Stimulated activated CD8-positive, alpha-beta memory T cell treated with anti-CD3 and anti-CD28 coated beads, Interleukin-15, amount 100 ng/mL, for 24 hours (primary cell): ENCODE measurements at places on chromosomes 11 and 22.

DNA sequence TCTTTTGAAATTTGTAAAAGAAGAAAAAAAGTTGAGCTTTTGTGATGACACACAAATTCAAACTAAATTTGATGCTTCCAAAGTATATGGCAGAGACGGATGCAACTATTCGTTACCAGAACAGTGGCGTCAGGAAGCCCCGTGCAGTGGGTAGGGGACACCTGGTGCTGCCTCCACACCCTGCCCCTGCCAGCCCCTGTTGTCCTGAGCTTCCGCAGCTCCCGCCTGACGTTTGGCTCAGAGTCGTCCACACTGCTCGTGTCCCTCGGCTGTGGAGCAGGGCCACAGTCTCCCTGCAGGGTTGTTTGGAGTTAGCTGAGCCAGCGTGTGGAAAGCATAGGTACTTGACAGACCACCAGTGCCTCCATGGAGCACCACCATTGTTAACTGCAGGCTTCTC is 86.3 kb downstream of the ATXN10 start:
- no peak for DNase-seq

DNA sequence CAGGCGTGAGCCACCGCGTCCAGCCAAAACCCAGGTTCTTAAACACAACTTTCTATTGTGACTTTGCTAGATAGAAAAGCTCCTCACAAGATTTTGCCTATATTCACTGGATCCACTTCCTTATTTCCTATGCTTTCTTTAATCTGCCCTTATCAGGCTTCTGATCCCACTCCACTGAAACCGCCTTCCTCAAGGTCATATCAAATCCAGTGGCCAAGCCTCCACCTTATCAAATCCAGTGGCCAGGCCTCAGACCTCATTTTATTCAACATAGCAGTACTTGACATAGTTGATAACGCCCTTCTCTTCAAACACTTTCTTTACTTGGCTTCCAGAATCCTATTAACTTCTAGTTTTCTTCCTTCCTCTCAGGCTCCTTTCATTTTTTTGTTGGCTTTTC is 29.5 kb downstream of the DIXDC1 start:
- DNase-seq, result no peak

DNA sequence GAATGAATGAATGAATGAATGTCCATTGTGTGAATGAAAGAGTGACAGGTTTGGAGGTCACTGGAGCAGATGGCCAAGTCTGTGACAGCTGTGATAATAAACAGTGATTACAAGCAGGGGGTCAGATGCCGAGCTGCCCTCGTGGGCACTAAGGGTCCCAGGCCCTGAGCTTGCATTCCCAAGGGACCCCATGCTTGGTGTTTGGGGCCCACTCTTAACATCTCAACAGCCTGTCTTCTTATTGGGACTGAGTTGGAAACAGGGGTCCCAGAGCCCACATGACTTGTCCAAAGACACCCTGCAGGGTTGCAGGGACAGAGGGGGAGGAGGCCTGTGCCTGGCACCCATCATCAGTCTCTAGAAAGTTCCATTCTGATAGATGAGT is 12.0 kb upstream of the ANO1 start:
- DNase-seq, result no peak

DNA sequence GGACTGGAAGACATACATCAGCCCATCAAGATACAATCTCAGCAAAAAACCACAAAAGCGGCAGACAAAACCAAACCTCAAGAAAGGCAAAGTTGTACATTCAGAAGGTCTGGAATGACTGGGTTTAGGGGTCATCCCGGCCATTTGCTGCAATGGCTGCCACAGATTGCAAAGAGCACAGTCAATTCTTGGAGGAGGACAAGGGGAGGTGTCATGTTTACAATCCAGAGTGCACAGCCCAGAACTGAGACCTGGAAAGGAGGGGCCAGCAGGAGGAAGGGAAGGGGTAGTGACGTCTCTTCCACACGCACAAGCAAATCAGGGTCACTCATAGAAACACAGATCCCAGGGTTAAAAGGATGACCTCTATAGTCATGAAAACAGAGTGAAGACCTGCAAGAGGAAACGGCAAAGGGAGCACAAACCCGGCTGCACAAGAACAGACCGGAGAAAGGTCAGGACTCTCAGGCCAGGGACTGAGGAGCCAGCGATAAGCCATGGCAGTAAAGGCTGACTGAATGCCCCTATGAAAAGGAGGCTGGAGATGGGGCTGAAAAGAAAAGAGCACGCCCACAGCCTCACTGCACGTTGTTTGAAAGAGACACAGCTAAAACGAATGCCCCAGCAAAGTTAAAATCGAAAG is 18.2 kb upstream of the MUC5AC start:
- DNase-seq, result no peak

DNA sequence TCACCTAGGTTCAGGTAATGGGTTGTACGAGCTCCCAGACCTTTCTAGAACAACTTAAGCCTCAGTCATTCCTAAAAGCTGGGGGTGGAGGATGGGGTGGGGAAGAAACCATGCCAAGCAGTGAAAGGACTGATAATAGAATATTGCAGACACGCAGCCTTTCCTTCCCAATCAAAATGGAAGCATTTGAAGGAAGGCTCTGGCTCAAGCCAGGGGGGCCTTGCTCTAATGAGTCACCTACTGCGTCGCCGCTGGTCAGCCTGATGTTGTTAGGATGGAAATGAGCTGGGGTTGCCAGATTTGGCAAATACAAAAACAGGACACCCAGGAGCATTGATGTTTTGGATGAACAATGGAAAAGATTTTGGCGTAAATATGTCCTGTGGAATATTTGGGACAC is 6.2 kb downstream of the SYT12 start:
- no peak for DNase-seq

- no peak for DNase-seq
Observed at GRCh38 chr11:39932966-39933365, 1526.5 kb downstream of the LRRC4C start.

DNA sequence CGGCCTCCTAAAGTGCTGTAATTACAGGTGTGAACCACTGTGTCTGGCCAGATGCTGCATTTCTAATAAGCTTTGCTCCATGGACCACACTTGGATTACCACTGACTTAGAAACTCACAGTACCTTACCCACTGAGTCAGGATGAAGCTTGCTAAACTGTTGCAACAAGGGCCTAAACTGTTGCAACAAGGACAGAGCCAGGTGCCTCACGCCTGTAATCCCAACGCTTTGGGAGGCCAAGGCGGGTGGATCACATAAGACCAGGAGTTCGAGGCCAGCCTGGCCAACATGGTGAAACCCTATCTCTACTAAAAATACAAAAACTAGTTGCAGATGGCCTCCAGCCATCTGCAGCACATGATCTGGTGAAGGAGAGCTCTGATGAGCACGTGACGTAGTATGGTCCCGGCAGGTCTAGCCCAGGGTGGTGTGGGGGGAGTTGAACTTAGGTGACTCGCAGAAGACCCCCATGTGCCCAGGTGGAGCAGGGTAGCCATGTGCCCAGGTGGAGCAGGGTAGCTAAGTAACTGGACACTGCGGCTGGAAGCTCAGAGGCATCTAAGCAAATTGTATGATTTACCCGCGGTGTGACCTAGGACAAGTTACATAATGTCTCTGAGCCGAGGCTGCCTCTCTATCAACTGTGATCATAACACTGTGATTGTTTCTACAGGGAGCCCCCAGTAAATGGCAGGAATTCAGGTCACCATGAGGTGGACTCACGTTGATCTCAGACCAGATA is 8.4 kb downstream of the SLC25A45 start:
- DNase-seq, result no peak

DNA sequence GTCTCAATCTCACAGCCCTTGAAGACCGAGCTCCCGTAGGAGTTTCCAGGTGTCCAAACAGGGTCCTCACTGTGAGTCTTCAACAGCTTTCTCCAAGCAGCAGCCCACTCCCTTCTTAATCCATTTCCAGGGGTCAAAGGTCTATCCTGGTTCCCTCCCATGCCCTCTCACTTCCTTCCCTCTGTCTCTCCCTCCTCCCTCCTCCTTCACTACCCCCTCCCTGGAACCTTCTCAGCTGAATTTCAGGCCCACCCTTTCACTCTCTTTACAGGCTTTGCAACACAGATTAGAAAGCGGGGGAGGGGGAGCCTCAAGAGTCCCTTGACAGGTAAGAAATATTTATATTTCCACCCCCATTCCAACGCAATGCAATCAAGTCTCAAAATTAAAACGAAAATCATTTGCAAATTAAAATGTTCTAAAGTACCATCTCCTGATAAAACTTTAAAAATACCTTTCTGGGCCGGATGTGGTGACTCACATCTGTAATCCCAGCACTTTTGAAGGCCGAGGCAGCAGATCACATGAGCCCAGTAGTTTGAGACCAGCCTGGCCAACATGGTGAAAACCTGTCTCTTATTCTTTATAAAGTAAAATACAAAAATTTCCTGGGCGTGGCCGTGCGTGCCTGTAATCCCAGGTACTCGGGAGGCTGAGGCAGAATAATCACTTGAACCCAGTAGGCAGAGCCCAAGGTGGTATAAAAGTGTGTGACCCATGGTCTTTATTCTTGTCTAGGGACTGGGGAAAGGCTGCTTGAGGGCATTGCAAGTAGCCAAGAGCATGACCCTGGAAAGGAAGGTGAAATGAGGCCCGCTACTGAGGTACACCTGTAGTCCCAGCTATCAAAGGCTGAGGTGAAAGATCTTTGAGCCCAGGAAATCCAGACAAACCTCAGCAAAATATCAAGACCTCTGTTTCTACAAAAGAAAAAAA is 865 bp upstream of the ZNF280A start:
- DNase-seq, result no peak
